ENCODE measurements at places on chromosomes 2 and 18.
A peak's percentile ranks its signal among the peaks of the same experiment; 100 is the strongest.

GRCh38 chr2:131156452-131157149 lies 51.5 kb downstream of the PLEKHB2 start:
- no peak for DNase-seq

DNA sequence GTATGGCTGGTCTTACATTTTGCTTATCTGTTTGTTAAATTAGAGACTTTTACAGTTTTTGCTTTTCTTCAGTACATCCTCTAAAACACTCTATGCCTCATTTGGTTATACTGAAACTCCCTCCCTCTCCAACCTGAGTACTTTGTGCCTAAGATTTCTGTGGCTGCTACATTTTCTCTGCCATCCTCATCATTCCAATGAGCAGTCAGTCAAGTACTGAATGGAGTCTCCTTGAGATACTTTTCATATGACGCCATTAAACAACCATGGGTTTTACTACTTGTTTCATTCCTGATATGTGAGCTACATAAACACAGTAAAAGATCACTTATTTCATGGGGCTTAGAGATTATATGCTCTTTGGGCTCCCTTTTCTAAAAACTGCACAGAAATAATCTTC lies 196.7 kb upstream of the EPC2 start:
- DNase-seq, result no peak

GRCh38 chr2:65782996-65783650 lies 350.7 kb upstream of the SPRED2 start:
- DNase-seq, result no peak

DNA sequence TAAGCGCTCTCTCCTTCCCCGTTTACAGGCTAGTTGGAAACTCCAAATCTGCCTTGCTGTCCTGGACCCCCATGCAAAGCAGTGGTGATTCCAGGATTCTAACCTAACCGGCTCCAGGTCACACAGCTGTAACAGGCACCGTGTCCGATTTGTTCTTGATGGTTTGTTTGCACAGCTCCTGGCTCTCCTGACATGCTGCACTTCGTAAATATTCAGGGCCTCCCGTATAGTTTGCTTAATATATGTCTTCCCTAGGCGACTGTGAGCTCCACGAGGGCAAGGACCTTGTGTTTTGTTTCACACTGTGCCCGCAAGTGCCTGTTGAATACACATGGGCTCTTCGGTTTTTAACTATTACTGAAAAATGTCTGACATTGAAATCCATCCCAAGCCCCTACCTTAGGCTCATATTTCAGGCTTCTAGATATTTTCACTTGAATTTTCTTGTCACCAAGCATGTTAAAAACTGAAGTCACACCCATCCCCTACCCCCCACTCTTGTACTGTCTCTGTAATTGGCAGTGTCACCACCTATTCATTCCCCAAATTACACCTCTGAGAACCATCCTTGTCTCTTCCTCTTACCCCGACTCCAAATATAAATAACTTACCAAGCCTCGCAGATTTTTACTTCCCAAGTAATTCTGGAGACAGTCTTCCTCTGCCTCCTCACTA lies 1.0 kb upstream of the PUM2 start:
- DNase-seq, result peak; percentile 45

DNA sequence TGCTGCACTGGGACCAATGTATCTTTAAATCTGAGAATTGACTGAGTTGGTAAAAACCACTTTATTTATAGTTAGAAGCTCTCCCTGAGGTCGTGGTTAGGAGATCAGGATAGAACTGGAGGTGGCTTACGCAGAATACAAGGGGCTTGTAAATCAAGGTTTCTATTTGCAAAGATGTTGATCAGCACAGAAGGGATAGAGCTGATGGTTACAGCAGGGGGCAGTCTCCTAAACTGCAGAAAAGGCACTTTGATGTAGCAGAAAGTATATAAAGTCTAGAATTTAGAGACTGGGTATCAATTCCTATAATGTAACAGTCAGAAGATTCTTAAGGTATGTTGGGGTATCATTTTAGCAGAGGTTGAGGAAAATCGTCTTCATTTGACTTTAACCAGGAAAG lies 25.2 kb upstream of the ACVR1 start:
- no peak for DNase-seq

GRCh38 chr2:692767-693166 lies 15.6 kb upstream of the TMEM18 start:
- DNase-seq, result no peak

GRCh38 chr2:16774980-16775898 lies 109.6 kb upstream of the CYRIA start:
- DNase-seq, result no peak
